Mesothelial cell of epicardium (in vitro differentiated cells): ENCODE measurements at places on chromosomes 3 and 15. TPM values are rescaled to one million over a fixed set of nuclear protein-coding genes. Genes with fewer than 3 reads are reported as not detected.

GRCh38 chr3:29319262-29319661 is 38.4 kb downstream of the RBMS3 start:
- H3K4me3 ChIP-seq = no peak overlapping the region
- no peak for DNase-seq
- H3K27me3 ChIP-seq = no peaks in the 10 kb centered on the region
- no peak overlapping the region for H3K27ac ChIP-seq

- H3K4me1 ChIP-seq = peaks cover 11% of the 10 kb centered on the region
- no peaks in the 10 kb centered on the region for H3K36me3 ChIP-seq
- DNase-seq = no peak
- no peaks in the 10 kb centered on the region for H3K27me3 ChIP-seq
- no peak overlapping the region for H3K27ac ChIP-seq
Observed at GRCh38 chr3:171446801-171447578, 13.2 kb downstream of the TNIK start.

The FOXB1 gene
- total RNA-seq = not detected in 3 replicates

- no peak for DNase-seq
- no peaks in the 10 kb centered on the region for H3K36me3 ChIP-seq
- H3K4me3 ChIP-seq = no peak overlapping the region
- H3K27me3 ChIP-seq = peaks cover 59% of the 10 kb centered on the region
Observed at GRCh38 chr15:92579931-92580470, 75.6 kb downstream of the FAM174B start.

- H3K27ac ChIP-seq = peak overlapping the region; percentile 89
- no peaks in the 10 kb centered on the region for H3K27me3 ChIP-seq
- H3K4me3 ChIP-seq = peak overlapping the region; percentile 41
- no peaks in the 10 kb centered on the region for H3K36me3 ChIP-seq
- peaks cover 10% of the 10 kb centered on the region for H3K4me1 ChIP-seq
Observed at GRCh38 chr3:23762759-23763477, 42.8 kb upstream of the UBE2E1 start.

DNA sequence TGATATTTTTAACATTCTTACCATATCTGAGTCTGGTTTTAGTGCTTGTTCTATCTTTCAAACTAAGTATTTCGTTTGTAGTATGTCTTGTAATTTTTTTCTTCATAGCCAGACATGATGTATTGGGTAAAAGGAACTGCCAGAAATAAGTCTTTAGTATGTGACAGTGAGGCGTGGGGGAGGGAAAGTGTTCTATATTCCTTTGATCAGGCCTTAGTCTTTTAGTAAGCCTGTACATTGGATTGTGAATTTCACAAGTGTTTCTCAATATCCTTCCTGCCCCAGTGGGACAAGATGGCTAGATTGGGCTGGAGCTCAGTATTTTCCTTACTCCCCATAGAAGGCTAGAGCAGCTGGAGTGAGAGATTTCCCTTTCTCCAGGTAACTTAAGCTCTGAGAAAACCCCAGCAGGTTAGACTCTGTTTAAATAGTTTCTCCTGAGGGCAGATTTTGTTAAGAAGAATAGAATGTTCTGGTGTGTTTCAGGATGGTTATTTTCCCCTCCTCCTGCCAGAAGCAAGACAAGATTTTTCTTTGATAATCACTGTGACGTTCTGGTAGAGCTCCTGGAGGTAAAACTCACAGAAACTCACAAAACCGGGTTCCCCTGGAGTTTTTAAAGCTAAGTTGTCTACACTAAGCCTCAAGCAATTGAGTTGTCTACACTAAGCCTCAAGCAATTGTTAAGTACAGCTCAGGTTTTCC is 140.7 kb upstream of the ARPP21 start:
- DNase-seq = no peak
- peaks cover 2% of the 10 kb centered on the region for H3K36me3 ChIP-seq
- H3K4me1 ChIP-seq = peaks cover 8% of the 10 kb centered on the region

GRCh38 chr15:27218426-27218825 is 247.4 kb downstream of the GABRG3 start:
- no peak overlapping the region for H3K4me3 ChIP-seq
- no peaks in the 10 kb centered on the region for H3K4me1 ChIP-seq
- DNase-seq = no peak

DNA sequence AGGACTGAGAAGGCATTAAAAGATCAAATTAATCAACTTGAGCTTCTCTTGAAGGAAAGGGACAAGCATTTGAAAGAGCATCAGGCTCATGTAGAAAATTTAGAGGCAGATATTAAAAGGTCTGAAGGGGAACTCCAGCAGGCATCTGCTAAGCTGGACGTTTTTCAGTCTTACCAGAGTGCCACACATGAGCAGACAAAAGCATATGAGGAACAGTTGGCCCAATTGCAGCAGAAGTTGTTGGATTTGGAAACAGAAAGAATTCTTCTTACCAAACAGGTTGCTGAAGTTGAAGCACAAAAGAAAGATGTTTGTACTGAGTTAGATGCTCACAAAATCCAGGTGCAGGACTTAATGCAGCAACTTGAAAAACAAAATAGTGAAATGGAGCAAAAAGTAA is 149.7 kb upstream of the LRRFIP2 start:
- no peaks in the 10 kb centered on the region for H3K27me3 ChIP-seq
- peaks cover 39% of the 10 kb centered on the region for H3K4me1 ChIP-seq
- H3K4me3 ChIP-seq = no peak overlapping the region
- peaks cover 56% of the 10 kb centered on the region for H3K36me3 ChIP-seq
- H3K27ac ChIP-seq = no peak overlapping the region

The MIX23 gene
- 28.6 to 34.0 TPM (median 29.8 TPM) in 3 replicates for total RNA-seq

DNA sequence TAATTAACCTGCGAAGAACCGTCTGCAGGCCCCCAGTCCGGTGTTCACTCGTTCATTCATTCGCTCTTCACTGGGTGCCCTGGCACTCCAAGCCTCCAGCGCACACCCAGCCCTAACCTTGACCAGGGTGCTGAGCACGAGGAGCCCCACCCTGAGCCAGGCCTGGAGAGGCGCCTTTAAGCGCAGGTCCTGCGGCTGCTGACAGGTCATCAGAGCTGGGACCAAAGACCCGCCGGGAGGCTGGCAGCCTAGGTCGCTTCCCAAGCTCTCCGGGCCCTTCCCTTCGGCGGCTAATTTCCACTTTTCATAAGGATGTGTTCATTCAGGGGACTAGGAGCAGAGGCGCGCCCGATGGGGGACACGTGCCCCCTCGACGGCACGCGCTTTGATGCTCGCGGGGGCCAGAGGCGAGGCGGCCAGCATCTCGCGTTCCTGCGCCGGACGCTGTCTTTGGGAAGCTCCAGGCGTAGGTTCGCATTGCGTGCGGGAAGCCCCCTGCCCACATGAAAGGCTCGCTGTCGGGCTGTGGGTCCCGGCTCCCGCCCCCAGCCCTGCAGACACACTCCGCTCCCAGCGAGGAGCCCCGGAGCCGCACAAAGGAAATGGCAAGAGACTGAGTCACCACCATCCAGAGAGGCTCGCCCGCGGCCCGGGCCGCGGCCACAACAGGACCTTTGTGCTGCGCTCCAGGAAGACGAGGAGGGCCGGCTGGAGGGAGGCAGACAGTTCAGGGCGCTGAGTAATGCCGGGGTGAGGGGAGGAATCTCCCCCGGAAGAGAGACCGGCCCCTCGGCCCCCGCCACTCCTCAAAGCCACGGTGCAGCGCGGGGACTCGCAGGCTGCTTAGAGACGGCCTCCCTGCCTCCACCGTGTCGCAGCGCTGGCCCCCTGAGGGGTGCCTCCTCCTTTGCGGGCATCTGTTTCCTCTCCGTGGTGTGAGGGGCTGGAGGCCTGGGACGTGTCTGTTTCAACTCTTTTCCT is 266.4 kb upstream of the HES1 start:
- H3K4me1 ChIP-seq = peaks cover 47% of the 10 kb centered on the region
- peak; percentile 64 for DNase-seq
- H3K4me3 ChIP-seq = peak overlapping the region; percentile 48
- H3K27me3 ChIP-seq = no peaks in the 10 kb centered on the region
- peak overlapping the region; percentile 73 for H3K27ac ChIP-seq

- H3K27ac ChIP-seq = no peak overlapping the region
- H3K27me3 ChIP-seq = peaks cover 41% of the 10 kb centered on the region
- no peaks in the 10 kb centered on the region for H3K4me1 ChIP-seq
- no peak overlapping the region for H3K4me3 ChIP-seq
- no peak for DNase-seq
Observed at GRCh38 chr3:134858441-134859035, 63.5 kb downstream of the EPHB1 start.

The THPO gene
- total RNA-seq = 0.56 to 1.1 TPM (median 0.63 TPM) in 3 replicates

DNA sequence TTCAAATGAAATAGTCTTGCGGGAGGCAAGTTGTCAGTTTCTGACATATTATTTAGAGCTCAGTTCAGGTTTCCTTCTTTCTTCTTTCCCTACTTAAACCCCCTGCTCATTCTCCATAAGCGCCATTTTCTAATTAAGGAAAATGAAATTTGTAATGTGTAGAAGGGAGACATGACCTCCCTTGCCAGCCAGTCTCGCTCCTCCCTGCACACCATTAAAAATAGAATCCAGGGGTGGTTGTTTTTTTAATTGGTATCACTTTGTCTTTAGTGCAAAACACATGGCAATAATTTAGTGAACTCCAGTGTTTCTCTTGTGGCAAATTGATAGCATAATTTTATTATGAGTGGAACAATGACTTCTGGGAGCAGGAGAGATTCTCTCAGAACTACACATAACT is 160.1 kb downstream of the MEIS2 start:
- peaks cover 51% of the 10 kb centered on the region for H3K4me1 ChIP-seq
- no peak overlapping the region for H3K4me3 ChIP-seq
- DNase-seq = no peak
- peaks cover 36% of the 10 kb centered on the region for H3K36me3 ChIP-seq
- peak overlapping the region; percentile 77 for H3K27ac ChIP-seq

GRCh38 chr3:172685331-172686214 is 25.3 kb downstream of the NCEH1 start:
- H3K4me3 ChIP-seq = no peak overlapping the region
- no peaks in the 10 kb centered on the region for H3K36me3 ChIP-seq
- no peak for DNase-seq
- H3K4me1 ChIP-seq = peaks cover 4% of the 10 kb centered on the region

DNA sequence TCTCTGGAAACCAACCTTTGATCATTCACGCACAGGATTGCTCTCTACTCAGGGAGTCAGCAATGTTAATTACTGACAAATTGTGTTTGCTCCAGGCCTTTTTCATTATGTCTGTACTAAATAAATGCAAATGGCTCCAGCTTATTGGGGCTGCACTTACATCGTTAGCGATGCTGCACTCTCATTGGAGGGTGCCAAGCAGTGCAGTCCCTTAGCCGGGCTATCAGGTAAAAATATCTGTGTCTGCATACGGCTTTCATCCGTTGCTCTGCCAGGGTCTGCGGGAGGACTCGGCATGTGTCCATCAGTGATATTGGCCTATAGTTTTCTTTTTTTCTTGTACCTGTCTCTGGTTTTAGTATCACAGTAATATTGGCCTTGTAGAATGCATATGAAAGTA is 471.5 kb upstream of the CADM2 start:
- no peak for DNase-seq
- no peak overlapping the region for H3K4me3 ChIP-seq
- no peaks in the 10 kb centered on the region for H3K27me3 ChIP-seq
- H3K4me1 ChIP-seq = no peaks in the 10 kb centered on the region

GRCh38 chr15:34311563-34311962 is 26.0 kb downstream of the SLC12A6 start:
- H3K27ac ChIP-seq = no peak overlapping the region
- peaks cover 1% of the 10 kb centered on the region for H3K4me1 ChIP-seq
- no peak for DNase-seq
- H3K36me3 ChIP-seq = peaks cover 7% of the 10 kb centered on the region
- no peaks in the 10 kb centered on the region for H3K27me3 ChIP-seq

- no peak overlapping the region for H3K4me3 ChIP-seq
- no peak for DNase-seq
- H3K27ac ChIP-seq = no peak overlapping the region
- H3K27me3 ChIP-seq = no peaks in the 10 kb centered on the region
Observed at GRCh38 chr15:37518436-37518835, 416.0 kb upstream of the TMCO5A start.

GRCh38 chr3:186882881-186883685 is 40.6 kb downstream of the ADIPOQ start:
- peaks cover 16% of the 10 kb centered on the region for H3K4me1 ChIP-seq
- no peaks in the 10 kb centered on the region for H3K27me3 ChIP-seq
- H3K4me3 ChIP-seq = no peak overlapping the region
- no peak overlapping the region for H3K27ac ChIP-seq

- peaks cover 2% of the 10 kb centered on the region for H3K4me1 ChIP-seq
- no peaks in the 10 kb centered on the region for H3K36me3 ChIP-seq
- H3K4me3 ChIP-seq = no peak overlapping the region
- peaks cover 22% of the 10 kb centered on the region for H3K27me3 ChIP-seq
Observed at GRCh38 chr3:182138393-182138792, 426.7 kb downstream of the SOX2 start.

DNA sequence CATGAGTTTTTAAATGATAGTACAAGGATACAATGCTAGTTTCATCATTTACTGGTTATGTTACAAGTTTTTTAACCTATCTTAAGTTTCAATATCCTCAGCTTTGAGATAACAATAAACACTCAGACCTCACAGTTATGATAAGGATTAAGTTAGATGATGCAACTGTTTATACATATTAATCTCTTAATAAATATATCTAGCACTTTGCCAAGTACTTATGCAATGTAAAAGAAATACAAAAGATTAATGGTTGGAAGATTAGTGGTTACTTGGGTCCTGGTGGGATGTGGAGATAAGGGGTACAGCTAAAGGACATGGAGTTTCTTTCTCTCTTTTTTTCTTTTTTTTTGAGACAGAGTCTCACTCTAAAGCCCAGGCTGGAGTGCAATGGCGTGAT is 12.0 kb downstream of the SPPL2A start:
- H3K4me3 ChIP-seq = no peak overlapping the region
- no peak for DNase-seq
- peaks cover 3% of the 10 kb centered on the region for H3K36me3 ChIP-seq
- no peaks in the 10 kb centered on the region for H3K27me3 ChIP-seq
- peak overlapping the region; percentile 86 for H3K27ac ChIP-seq
- peaks cover 24% of the 10 kb centered on the region for H3K4me1 ChIP-seq

DNA sequence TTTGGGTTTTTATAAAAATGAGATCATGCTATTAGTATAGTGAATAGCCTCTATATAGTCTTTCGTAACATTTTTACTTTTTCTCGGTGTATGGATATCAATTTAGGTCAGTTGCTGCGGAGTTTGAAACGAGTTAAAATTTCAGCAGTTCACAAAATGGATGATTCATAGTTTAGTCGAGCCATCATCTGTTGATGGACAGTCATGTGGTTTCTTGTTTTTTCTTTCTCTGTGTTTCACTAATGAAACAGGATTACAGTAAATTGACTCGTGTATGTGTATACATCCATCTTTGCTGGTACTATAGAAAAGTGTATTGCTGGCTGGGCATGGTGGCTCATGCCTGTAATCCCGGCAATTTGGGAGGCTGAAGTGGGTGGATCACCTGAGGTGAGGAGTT is 106.8 kb downstream of the IGF1R start:
- H3K27me3 ChIP-seq = no peaks in the 10 kb centered on the region
- H3K4me3 ChIP-seq = no peak overlapping the region
- H3K27ac ChIP-seq = no peak overlapping the region
- DNase-seq = no peak
- peaks cover 15% of the 10 kb centered on the region for H3K4me1 ChIP-seq
- H3K36me3 ChIP-seq = no peaks in the 10 kb centered on the region

The ALG1L2 gene
- total RNA-seq = 1.8 to 3.1 TPM (median 2.8 TPM) in 3 replicates

The PLA2G4B gene
- total RNA-seq = 10.6 to 11.4 TPM (median 11.2 TPM) in 3 replicates

The INKA1 gene
- total RNA-seq = 7.7 to 9.4 TPM (median 8.4 TPM) in 3 replicates

- no peak overlapping the region for H3K4me3 ChIP-seq
- no peaks in the 10 kb centered on the region for H3K27me3 ChIP-seq
- DNase-seq = no peak
- H3K36me3 ChIP-seq = no peaks in the 10 kb centered on the region
- no peak overlapping the region for H3K27ac ChIP-seq
Observed at GRCh38 chr3:60552581-60552980, 698.7 kb downstream of the FHIT start.
